ENCODE measurements at places on chromosomes 2 and 18.

DNA sequence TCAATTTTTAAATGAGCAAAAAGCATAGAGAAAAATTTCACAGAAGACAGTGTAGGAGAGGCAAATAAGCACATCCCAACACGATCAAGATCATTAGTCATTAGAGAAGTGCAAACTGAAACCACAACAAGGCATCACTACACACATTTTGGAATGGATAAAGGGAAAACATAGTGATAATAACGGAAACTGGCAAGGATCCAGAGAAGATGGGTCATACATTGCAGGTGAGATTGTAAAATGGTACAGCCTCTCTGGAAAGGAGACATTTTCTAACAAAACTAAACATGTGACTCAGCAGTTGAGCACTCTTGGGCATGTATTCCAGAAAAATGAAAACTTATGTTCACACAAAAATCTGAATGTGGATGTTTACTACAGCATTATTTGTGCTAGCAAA lies 98.3 kb upstream of the TMEM17 start:
- no peak for DNase-seq

DNA sequence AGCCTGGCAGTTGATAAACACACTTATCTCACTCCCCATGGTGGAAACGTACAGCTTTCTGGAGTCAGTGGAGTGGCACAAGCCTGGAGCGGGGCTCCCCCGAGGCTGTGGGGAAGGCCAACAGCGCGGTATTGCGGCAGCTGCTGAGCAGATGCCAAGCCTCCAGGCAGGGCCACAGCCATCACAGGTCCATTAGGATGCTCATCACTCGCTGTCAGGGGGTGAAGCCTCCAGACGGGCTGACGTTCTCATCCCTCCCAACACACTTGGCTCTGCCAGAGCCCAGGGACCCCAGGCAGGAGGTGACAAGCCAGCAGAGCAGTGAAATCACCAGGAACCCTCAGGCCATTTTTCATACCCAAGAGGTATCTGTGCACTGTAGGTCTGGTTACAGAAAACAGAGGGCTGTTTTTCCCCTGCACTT lies 529.2 kb upstream of the KLHL29 start:
- no peak for DNase-seq

DNA sequence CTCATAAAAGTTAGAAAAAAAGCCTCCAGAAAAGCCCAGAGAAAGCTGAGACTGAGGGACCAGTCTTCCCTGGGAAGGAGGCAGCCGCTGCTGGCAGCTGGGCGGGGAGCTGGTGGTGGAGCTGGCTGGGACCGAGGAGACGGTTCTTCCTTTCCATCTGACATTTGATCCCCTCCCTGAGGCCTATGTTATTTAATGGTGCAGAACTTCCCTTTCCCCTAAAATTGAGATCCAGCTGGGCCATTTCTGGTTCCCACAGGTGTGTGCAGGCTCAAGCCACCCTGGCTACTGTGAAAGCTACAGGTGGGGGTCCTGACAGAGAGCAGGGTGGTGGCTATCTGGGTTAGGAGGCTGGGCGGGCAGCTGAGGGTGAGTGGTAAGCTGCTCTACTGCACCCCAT lies 81.5 kb upstream of the FZD7 start:
- DNase-seq = no peak

DNA sequence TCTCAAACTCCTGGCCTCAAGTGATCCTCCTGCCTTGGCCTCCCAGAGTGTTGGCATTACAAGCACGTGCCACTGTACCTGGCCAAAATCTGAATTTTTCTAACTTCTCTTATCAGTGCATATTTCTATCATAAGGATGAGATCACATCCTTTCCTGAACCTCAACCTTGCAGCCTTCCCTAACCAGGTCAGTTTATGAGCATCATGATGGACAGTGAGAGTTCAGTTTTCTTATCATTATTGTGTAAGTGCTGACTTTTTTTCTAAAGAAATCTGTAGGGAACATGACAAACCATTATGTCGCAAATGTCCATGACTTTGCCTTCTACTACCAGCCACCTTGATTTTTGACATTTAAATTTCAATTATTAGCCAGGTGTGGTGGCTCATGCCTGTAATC lies 31.5 kb downstream of the MRPL33 start:
- no peak for DNase-seq

DNA sequence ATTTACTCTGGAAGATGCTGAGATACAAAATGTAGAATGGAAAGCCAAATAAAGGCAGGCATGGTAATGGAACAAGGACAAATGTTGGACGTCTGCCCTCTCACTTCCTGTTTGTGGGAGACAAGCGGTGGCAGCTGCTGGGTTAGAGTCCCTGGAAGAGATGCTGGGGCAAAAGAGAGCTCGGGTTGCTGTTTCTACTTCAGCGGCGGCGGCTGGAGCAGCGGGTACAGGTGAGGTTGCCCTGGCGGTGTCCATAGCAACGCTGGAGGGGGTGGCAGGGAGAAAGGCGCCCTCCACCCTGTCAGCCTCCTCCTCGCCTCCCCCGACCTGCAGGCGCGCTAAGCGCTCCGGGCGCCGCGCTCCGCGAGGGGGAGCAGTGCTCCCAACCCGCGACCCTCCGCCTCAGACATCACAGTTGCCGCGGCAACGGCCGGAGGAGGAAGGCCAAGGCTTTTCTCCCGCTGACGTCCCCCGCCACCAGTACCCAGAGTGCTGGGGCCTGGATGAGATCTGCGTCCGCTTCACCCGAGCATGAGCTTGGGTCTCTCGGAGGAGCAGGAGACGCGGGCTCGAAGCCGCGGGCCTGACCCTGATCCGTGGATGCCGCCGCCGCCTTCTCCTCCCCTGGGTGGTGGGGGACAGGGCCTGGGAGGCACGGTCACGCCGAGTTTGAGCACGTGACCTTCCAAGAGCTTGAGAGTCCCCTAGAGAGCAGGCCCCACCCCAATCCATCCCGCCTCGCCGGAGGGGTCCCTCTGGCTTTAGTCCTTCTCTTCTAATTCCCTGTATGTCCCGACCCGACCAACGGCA lies 65.6 kb downstream of the NOL4 start:
- no peak for DNase-seq

DNA sequence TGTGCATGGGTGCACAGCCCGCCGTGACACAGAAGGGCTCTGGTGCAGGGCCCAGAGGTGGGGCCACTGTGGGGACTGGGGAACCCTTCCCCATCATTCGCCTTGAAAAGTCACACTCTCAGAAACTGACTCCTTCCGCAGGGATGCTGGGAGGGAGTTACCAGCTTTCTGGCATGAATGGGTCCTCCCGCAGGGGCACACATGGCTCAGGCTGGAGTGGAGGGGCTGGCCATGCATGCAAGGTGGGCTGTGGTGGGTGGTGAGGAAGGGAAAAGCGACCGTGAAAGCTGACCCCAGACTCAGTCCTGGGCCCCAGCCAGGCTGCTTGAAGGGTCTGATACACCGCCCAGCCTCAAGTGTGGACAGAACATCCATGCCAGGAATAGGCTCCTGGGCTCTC lies 201.1 kb downstream of the TNS1 start:
- no peak for DNase-seq

DNA sequence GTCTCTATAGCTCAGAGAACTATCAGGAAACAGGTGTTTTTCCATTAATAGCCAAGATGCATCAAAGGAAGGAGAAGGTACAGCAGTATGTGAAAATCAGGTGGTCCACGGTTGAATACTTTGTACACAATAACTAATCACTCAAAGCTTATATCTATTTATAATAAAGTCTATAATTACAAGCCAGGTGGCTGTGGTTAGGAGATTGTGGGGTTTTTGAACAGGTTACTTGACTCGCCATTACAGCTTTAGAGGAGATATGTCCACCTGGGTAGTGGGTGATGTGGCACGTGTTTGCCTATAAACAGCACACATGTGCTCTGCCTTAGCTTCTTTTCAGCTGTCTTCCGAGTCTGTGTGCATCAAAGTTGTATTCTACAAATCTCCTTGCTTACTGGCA lies 892.2 kb upstream of the ZEB2 start:
- no peak for DNase-seq

- no peak for DNase-seq
Measured at GRCh38 chr2:959457-959856, 8.8 kb downstream of the SNTG2 start.

- no peak for DNase-seq
Measured at GRCh38 chr2:226030788-226031646, 631.5 kb downstream of the NYAP2 start.

DNA sequence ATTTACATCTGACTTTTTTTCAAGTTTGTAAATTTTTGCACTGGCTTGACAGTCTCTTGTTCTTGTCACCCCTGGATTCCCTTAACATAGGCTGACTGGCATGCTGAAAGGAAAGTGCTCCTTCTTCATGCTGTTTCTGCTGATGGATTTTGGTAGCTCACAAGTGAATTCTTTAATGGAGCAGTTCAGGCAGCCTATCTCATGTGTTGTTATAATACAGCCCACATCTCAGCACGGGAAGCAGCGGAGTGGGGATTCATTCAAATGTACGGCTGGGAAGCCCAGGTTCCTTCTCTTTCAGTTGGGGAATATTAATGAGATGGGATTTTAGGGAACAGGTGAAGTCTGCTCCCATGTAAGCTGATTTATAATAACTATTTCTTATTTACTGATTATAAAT lies 142.8 kb downstream of the CD8B2 start:
- no peak for DNase-seq

DNA sequence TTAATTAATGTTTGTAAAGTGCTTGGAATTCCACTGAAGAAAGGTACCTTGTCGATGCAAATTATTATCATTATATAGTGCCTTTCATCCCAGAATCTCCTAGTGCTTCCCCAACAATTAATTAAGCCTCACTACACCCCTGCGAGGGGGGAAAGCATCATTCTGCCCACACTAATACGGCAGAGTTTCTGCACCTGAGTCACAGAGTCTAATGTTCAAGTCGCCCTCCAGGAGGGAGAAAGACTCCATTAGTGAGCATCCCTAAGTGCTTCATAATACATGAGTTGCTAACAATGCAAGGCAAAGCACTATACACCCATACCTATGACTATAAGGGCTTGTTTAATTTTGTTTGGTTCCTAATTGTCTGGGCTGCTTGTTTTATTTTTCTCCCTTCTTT lies 25.4 kb upstream of the NRP2 start:
- no peak for DNase-seq

DNA sequence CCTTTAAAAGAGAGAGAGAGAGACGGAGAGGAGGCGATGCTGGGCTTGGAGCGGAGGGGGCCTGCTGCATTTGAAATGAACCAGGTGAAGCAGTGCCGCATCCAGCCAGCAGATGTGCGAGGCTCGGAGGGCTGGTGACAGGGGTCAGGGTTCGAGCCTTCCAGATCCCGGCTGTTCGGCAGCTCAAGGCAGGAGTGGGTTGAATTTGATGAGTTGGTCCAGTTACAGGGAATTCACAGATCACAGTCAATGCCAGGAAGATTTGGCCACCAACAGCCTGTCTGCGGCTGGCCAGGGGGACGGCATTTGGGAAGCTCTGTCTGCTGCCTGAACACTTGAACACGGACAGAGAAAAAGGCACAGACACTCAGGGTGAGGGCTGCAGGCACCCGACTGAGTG lies 48.6 kb downstream of the PTGR3 start:
- DNase-seq = no peak

DNA sequence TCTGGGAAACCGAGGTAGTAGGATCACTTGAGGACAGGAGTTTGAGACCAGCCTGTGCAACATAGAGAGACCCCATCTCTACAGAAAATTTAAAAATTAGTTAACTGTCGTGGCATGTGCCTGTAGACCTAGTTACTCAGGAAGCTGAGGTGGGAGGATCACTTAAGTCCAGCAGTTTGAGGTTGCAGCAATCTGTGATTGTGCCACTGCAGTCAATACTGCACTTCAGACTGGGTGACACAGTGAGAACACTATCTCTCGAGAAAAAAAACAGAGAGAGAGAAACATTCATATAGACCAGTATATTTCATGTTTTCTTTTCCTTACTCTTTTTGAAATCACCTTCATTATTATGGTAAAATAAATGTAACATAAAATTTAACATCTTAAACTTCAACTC lies 290.7 kb upstream of the CYP26B1 start:
- no peak for DNase-seq

- peak; percentile 38 for DNase-seq
Measured at GRCh38 chr18:2958819-2959298, 54.1 kb downstream of the LPIN2 start.

DNA sequence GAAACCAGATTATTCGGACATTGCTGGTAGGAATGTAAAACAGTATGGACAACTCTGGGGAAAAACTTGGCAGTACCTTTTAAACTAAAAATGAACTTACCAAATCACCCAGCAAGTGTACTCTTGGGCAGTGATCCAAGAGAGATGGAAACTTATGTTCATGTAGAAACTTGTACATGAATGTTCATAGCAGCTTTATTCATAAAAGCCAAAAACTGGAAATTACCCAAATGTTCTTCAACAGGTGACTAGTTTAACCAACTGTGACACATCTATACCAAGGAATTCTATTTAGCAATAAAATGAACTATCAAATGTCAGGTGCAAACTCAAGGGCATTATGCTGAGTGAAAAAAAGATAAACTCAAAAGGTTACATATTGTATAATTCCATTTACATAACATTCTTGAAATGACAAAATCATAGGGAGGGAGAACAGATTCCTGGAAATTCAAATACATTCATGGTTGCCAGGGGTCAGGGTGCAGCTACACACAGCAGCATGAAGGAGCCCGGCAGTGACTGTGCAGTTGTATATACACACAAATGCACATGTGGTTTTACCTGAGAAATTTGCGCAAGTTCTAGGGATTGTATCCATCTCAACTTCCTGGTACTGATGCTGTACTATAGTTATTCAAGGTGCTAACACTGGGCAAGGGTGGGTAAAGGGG lies 3.5 kb upstream of the RNU4ATAC start:
- DNase-seq = no peak

GRCh38 chr18:75047240-75047961 lies 161.5 kb downstream of the PTGR3 start:
- no peak for DNase-seq

DNA sequence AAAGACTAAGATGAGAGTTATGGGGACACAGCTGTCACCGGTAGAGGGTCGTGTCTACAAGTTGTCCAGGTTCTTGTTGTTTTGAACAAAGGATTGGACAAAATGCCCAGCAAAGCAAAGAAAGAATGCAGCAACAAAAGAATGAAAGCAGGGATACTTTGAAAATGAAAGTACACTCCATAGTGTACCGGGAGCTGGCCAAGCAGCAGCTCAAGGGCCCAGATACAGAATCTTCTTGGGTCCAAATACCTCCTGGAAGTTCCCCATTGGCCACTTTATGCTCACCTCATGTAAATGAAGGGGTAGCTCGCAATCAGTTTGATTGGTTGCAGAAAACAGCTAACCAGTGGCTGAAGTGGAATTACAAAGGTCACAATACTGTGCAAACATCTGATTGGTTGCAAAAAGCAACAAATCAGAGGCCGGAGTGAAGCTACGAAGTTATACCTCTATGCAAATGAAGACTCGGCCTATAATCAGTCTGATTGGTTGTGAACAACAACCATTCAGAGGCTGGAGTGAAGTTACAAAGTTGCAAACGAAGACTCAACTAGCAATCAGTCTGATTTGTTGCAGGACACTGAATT lies 474.9 kb upstream of the TMEFF2 start:
- DNase-seq = no peak

- DNase-seq = no peak
Measured at GRCh38 chr2:225326969-225327368, 72.5 kb upstream of the NYAP2 start.

Data from AG04449 (cell line).